ENCODE measurements at places on chromosomes 5 and 9.

- peak; percentile 90 for DNase-seq
Measured at GRCh38 chr9:70420441-70421271, 6.2 kb upstream of the KLF9 start.

GRCh38 chr5:68266457-68266856 is 50.9 kb downstream of the PIK3R1 start:
- peak; percentile 67 for DNase-seq

DNA sequence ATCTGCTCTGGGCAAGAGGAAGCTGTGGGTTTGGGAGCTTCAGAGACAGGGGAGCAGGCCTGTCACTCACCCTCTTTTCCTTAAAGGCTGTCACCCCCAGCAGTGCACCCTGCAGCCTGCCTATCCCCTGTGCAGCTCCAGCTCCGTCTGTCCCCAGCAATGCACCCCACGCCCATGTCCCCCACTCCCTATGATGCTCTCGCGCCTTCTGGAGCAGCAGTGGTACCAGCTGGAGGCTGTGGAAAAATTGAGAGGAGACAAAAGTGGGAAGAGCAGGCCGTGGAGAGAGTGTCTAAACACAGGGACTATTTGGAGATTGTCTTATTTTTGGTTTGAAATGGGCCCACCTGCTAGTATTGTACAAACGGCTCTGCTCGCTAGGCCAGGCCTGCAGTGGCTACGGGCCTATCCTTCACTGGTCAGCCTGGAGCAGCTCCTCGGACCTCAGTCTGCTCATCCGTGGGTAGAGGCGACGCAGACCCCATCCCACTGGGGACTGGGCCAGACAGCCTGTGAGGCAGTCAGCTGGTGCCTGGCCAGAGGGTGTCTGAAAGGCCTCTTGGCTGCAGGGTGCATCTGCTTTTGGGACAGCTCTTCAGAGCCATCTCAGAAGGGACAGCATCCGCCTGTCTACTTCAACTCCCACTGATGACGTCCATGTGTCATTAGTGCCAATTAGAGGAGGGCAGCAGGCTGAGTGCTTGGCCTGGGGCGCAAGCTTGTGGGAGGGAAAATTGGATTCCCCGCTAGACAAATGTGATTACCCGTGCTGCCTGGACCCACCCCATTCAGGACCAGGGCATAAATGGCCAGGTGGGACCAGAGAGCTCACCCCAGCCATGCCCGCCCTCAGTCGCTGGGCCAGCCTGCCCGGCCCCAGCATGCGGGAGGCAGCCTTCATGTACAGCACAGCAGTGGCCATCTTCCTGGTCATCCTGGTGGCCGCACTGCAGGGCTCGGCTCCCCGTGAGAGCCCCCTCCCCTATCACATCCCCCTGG is at the start of gene DBH:
Gene DBH, plus strand, starts transcription at position 831 of the 999 bp plus-strand sequence. Its CDS starts 9 bp downstream, at position 840.
- no peak for DNase-seq

DNA sequence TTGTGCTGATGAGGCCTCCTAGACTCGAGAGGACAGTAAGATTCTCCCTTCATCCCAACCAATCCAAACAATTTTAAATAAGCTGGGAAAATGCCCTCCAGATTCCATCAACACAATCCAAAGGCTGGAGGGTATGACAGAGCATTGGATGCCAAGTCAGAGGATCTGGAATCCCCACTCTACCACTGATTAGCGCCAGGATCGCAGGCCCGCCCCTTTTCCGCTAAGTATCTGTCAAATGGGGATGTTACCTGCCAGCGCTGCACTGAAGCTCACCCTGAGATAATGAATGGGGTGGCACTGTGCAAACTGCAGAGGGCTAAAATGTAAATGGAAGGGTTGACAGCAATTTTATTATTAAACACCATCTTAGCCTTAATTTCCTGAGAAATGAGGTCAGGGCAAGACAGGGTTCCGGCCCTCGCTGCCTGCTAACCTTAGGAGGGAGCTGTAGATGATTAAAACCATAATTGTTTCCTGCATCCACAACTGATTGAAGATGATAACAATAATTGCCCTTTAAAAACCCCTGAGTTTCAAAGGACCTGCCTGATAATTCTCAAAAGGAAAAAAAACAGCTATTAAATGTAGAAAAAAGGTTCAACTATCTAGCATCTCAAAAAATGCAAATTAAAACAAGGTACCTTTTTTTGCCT is 31.6 kb upstream of the GABBR2 start:
- DNase-seq = no peak

- no peak for DNase-seq
Measured at GRCh38 chr9:99436616-99437015, 214.5 kb downstream of the SEC61B start.

DNA sequence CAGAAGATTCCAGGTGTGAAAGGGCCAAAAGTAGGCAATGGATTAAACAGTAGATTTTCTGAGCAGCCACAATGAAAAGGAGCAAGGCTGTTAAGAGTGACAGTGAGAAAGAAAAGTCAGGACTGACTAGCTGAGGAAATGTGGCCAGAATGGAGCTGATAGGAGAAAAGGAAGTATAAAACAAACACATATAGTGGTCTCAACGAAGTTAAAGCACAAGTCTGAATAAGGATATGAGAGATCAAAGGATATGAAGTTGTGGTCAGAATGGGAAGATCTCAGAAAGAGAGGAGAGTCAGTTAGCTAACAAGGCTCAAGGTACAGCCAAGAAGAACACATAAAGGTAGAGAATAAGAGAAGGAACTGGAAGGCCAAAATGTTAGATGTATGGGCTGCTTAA is 39.9 kb downstream of the FNIP1 start:
- DNase-seq = no peak
